Activated CD4-positive, CD25-positive, alpha-beta regulatory T cell treated with anti-CD3 and anti-CD28 coated beads, Interleukin-2, amount 50 U/mL, for 72 hours (primary cell): ENCODE measurements at places on chromosomes 5 and 9.

DNA sequence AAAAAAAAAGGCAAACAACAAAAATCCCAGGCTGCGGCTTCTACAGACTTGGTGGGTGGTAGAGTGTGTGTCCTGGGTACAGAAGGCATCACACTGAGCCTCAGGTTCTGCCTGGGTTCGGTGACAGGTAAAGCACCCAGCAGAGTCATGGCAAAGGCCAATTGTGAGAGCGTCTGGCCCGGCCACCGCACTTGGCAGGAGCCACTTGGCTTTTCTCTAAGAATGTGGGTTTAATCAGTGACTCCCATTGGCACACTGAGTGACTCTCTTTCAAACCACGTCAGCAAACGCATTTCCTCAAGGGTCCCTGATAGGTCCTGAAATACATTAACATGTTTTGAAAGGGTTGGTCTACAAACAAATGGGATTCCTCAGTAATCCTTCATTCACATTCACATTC, 17.0 kb downstream of the COL23A1 start:
- DNase-seq: no peak

DNA sequence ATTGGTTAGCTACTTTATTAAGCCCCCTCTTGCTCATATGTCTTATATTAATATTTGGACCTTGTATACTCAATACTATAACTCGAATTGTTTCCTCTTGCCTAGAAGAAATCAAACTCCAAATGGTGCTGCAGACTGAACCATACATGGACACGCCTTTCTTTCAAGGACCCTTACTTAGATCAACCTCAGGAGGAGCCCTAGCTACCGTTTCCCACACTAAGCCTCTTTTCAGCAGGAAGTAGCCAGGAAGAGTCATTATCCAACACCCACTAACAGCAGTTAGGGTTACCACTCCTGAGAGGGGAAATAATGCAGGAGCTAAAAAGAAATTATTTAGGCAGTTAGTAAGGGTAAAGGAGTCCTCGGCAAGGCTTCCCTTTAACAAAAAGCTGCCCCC, 243.8 kb upstream of the PUM3 start:
- DNase-seq: no peak

- no peak for DNase-seq
Observed at GRCh38 chr9:1083325-1083913, 33.3 kb downstream of the DMRT2 start.

GRCh38 chr5:103487822-103488493, 74.6 kb downstream of the NUDT12 start:
- DNase-seq: no peak

GRCh38 chr5:96333391-96333790, 99.7 kb downstream of the PCSK1 start:
- DNase-seq: no peak

- no peak for DNase-seq
Observed at GRCh38 chr5:108521841-108522506, 140.1 kb upstream of the FBXL17 start.

DNA sequence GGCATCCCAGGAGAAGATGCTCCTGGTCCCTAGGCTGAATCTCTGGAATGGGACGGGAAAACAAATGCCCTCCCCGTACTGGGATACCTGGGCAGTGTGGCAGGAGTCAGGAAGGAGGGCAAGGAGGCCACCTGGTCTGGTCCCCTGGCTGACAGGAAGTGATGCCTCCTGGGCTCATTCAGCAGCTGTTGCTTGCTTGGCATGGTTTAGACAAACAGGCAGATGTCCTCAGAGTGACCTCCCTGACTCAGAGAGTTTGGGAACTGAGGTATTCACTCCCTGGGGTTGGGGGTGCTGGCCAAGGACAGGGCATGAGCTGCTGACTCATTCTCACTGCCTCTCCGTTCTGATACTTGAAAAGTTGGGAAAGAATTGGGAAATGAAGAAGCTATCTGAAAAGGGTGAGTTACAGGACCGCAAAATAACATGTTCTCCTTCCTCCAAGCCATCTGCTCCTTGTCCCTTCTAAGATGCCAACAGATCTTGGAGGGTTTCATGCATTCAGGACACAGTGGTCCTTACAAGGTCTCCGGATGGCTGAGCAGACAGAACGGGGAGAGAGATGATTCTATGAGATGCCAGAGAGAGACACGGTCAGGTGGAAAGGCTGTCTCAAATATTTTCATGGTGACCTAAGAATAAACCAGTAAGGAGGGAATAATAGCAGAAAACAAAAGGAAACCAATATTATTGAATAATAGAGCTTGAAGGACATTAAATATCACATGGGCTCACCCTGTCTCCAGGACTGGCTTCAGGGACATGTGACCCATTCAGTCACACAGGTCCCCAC, 534.5 kb downstream of the BNC2 start:
- no peak for DNase-seq
